ENCODE measurements at places on chromosomes 4 and X.

DNA sequence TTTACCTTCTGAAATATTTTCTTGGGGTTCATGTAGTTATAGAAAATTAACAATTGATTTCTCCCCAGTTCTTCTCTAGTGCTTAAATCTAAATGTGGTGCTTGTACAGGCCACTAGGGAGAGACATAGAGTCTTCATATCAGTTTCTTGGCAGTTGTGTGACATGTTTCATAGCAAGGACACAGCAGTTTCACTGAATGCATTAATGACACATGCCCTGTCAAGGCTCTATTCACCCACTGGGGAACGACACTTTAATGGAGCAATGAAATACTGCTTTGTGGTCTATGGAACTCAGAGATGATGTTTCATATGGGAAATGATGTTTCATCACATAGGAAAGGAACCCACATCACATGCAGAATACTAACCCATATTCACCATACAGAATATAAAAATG is 2.8 kb downstream of the VEGFC start:
- DNase-seq = peak; percentile 51

DNA sequence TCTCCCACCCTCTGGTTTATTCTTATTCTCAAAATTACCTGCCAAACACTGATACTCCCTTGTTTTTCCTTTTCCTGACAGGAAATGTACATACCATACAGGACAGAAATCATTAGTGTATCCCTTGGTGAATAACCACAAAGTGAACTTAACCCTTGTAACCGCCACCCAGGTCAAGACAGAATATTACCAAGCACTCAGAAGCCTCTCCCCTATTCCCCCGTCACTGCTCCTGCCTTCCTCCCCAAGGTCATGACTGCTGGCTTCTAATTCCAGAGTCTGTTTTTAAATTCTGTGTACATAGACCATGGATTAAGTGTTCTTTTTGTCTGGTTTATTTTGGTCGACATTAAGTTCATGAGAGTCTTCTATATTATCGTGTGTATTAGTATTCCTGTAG is 37.7 kb downstream of the HTT start:
- no peak for DNase-seq

- DNase-seq = no peak
These were observed 21.1 kb downstream of the ACOX3 start for GRCh38 chr4:8419222-8420041.

GRCh38 chrX:54357414-54358377 is at the start of gene WNK3:
TSS of gene WNK3 (minus strand) at chrX:54358046.
- peak; percentile 84 for DNase-seq

GRCh38 chrX:9805956-9806355 is 19.7 kb downstream of the SHROOM2 start:
- DNase-seq = no peak

DNA sequence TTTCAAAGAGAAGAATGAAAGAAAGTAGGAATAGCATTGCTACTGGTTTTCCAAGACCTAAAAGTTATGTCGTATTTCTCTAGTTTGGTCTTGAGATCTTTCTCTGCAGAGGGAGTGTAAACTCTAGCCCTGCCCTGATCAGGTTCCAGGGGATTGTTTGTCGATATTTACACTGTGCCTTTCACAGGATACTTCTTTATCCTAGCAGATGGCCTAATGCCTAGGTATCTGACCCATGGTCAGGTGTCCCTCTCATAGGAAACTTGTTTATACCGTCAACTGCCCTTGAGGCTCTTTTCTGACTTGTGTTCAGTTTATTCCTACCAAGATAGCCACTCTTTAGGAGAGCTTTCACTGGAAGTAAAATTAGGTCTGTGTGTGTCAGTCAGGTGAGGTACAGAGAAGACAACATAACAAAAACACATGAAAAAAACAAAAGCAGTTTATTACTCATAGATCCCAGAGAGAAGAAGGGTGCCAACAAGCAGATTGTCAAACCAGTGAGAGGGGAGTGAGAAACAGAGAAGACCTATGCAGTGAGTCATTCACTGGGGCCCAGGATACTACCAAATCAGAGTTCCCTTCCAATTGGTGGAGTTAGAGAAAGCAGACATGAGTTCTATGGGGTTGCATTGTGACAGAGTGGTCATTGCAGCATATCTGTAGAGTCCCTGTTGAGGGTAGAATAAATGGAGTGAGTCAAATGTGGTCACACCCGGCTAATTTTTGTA is 40.6 kb upstream of the THOC2 start:
- DNase-seq = no peak

DNA sequence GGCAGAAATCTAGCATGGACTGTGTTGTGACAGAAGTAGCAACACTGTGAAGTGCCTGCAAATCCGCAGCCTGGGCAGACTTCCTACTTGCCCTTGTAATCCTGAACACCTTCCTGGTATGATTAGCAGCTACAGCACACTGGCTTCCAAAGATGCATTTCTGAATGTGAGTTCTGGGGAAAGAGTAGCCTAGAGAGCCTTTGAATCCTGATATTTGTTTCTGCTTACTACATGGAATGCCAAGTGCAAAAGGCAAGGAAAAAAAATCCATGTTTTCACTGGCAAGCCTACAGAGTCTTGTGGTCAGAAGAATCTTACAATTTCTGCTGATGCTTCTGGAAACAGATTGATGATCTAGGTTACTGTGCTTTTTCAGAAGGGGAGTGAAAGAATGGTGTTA is 223.7 kb downstream of the COL25A1 start:
- DNase-seq = peak; percentile 10
